ENCODE measurements at places on chromosomes 7 and 10.

DNA sequence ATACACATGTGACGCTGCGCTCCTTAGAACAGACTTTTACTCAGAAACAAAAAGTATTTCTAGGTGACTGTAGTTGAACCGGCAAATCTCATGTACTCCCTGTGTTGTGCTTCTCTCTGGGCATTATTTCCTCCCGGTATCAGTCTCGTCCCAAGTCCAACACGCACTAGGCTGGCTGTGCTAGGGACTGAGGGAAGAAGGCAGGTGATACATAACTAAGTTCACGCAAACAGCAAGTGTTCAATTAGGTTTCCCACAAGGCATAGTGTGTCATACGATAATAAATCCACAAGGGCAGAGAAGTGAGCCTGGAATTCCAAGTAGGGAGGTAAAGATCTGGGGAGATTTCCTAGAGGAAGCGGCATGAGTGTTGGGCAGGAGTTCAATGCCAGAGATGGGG is 20.4 kb downstream of the FAM53B start:
- no peak for DNase-seq

DNA sequence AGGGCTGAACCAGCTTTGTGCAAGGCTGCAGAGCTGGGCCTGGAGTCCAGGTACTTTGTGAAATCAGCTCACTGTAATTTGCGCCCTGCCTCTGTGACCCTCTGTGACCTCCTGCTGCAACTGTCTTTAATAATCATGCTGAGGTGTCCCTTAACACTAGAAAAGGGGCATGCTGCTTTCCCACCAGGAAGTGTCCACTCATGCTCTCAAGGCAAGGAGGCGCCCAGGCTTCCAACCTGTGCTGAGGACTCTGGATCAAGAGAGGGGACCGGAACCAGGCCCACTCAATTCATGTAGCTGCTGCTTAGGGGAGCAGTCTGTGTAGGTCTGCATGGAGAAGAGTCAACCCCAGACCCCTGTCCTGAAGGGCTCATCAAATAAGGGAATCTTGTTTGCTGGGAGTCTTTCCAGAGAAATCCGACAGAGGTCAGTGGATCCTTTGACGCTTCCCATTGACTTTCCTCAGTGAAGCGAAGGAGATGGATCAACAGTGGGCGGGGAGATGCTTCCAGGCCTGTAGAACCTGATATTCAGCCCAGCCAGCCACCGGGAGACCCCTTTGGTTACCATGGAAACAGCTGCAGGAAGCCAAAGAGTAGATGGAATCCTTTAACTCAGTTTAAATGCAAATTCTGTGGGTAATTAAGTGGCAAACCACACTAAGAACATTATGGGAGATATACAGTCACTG is 945.9 kb downstream of the GRID1 start:
- no peak for DNase-seq

- no peak for DNase-seq
Observed at GRCh38 chr10:32995751-32996150, 37.7 kb upstream of the ITGB1 start.

- no peak for DNase-seq
Observed at GRCh38 chr7:144038887-144039286, 9.9 kb upstream of the OR2A5 start.

- no peak for DNase-seq
Observed at GRCh38 chr7:27192546-27193334, 7.2 kb downstream of the HOXA13 start.

- DNase-seq, result no peak
Observed at GRCh38 chr7:81884817-81885216, 115.0 kb upstream of the HGF start.

- no peak for DNase-seq
Observed at GRCh38 chr10:126331101-126331500, 57.2 kb downstream of the ADAM12 start.

- no peak for DNase-seq
Observed at GRCh38 chr10:79098596-79099015, 29.8 kb downstream of the ZMIZ1 start.

- DNase-seq, result no peak
Observed at GRCh38 chr7:137771679-137772078, 75.1 kb downstream of the DGKI start.

GRCh38 chr10:93124580-93125318 is 51.1 kb downstream of the CYP26A1 start:
- no peak for DNase-seq

DNA sequence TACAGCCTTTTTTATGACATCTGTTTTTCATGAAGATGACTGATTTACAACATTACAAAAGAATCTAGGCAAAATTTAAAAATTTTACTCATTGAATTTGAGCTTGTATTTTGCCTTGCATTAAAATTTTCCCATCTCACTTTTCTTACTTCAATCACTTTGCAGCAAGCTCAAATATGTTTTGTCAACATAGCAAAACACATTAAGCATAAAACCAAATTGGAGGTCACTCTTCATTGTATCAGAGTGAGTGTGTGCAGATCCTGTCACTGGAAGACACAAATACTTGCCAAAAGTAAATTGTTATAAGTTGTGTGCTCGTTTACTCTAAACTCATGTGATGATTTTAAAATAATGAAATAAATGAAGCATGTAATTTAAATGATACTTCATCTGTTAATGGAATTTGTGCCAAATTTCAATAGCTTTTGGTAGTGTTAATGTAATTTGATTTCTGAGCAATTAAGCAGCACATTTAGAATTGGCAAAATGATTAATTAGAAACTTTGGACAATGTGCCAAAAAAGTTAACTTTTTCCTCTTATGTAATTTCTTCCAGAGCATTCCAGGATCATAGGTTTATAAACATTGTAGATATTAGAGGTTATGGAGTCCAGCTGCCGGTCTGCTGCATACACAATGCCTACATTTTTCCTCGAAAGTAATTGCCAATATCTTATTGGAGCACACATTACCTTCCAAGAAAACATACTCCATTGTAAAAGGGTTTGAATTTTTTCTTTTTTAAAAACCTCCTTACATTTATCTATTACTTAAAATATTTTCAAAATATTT is 1078.2 kb upstream of the LRRTM3 start:
- no peak for DNase-seq

DNA sequence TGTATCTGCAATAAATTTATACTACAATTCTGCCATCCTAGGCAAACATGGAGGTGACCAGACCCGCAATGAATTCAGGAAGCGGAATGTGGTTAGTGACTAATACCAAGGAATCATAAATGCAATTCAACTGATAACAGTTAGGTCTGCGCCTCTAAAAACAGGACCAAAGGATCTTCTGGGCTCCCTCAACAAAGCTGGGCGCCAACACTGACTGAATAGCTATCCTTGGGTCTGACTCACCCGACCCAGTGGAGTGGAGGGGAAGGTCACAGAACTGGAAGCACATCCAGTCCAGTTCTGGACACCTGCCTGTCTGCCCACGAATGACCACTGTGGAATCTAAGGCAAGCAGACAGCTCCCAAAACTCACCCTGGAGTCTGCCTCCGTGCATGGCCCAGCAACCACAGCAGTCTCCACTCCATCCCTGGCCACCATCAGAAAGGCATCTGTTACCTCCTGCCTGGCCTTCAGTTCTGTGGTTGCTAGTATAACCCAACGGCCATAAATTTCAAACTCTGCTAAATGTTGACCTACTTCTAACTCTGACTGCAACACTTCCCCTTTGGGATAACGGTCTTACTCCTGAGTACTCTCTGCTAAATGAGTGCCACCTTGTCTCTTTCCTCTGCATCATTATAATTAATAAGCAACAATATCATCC is 43.0 kb upstream of the DLX6 start:
- DNase-seq, result no peak

GRCh38 chr7:1567896-1568510 is 1.8 kb downstream of the PSMG3 start:
- DNase-seq, result no peak

- DNase-seq, result no peak
Observed at GRCh38 chr10:92595505-92595904, 2.6 kb downstream of the KIF11 start.

- DNase-seq, result no peak
Observed at GRCh38 chr10:28241741-28242399, 61.0 kb downstream of the MPP7 start.

DNA sequence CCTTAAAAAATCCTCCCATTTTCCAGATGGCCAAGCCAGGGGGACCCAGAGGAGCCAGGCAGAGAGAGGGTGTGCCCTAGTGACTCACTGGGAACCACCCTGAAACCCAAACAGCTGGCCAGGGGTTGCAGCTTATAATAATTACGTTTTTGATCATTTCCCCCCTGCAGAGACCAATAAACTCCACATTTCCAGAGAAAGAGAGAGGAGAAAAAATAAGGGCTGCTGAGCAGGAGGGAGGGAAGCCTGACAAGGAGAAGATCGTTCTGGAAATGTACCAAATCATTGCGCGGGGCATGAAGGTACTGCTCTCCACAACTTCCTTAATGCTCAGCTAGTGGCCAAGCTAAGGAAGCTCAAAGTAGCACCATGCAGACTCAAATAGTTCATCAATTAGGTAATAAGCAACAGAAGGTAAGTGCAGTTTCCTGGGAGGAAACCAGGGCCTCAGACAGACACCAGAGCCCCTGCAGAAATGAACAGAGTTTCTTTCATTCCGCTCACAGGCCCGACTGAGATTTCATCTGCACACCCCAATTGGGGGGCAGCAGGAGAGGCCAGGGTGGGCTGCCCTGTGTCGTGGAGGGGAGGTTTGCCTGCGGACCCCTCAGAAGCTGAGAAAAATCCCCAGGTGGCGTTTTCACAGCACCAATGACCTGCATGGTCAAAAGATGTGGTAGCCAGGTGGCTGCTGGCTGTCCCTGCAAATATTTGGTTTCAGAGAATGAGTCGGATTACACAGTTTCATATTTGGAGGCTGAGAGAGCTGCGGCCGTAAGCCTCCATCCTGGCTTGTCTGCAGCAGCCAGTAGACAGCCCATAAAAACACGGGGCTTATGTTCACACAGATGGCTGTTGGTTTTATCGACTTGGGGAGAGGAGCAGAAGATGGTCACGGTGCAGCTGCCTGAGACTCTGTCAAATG is 153.2 kb upstream of the LYZL2 start:
- DNase-seq, result no peak

DNA sequence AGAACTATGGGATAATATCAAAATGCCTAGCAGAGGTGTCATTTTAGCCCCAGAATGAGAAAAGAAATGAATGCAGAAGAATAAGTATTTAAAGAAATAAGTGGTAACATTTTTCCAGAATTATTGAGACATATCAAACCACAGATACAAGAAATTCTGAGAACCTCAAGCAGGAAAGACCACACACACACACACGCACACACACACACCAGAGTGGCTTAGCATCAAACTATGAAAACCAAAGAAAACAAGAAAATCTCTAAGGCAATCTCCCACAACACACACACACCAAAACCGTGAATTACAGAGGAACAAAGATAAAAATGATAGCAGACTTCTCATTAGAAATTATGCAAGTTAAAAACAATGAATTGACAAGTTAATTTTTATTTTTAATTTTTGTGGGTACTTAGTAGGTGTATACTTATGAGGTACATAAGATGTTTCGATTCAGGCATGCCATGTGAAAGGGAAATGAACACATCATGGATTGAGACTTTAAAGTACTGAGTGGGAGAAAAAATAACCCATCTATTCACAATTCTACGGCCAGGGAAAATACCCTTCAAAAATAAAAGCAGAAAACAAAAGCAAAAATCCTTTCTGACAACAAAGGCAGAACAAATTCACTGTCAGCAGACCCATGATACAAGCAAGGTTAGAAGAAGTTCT is 14.6 kb downstream of the PPIF start:
- DNase-seq, result no peak

DNA sequence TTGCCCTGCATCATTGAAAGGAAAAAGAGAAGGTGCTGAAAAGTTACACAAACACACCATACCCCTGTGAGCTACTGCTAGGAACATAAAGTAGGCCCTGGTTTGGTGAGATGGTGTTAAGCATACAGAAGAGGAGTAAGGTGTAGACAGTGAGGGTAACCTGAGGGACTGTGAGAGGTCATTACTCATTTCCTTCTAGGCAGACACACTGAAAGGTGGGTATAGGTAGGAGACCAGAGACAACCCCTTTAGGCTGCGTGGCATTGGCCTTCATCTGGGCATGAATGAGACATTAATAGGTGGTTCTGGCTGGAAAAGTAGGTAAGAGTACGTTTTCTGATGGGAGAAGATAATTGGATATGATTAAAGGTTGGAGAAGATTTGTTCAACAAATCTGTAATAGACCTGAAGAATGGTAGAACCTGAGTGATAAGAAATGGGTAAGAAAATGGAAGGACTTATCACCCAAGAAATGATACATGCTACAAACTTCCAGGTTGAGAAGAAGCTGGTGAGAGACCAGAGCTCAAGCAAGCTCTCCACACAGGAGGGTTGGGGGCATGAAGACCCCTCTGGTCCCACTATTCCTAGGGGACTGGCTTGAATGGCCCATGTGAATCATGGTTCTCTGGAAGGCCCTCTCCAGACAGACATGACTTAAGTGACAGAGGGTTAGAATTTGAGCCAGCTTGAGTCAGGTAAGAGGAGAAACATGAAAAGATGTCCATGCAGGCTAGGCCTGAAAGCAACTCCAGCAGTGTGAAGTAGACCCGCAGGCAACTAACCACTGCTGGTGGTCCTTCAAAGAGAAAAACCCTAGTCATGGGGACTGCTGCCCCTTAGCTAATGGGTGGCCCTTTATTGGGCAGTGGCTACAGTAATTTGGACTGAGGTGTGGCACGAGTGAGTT is 3.8 kb downstream of the COMTD1 start:
- no peak for DNase-seq

GRCh38 chr7:70243443-70243842 is 645.2 kb downstream of the AUTS2 start:
- DNase-seq, result no peak

- no peak for DNase-seq
Observed at GRCh38 chr10:53570221-53570620, 797.6 kb upstream of the MBL2 start.

DNA sequence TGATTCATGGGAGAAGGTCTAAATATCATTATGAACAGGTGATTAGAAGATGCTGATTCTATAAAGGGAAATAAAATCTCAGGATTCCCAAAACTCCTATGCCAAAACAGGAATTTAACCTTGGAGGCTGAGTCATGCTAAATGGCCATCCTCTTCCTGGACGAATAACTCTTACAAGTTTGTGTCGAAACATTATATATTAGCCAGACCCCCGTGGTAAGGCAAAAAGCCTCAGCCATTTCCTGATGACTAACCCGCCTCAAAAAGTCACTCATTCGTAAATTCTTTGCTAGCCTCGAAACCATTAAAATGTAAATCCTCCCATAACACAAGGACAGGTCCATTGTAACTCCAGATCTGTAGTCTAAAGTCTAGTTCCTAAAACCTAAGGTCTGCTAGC is 32.0 kb downstream of the CUL2 start:
- no peak for DNase-seq

GRCh38 chr10:120209124-120209762 is 247.8 kb upstream of the PLPP4 start:
- no peak for DNase-seq

All from stimulated activated CD8-positive, alpha-beta memory T cell treated with anti-CD3 and anti-CD28 coated beads, Interleukin-15, amount 100 ng/mL, for 1 hour (primary cell).